ENCODE measurements at places on chromosomes 1 and 21. TPM values are rescaled to one million over a fixed set of nuclear protein-coding genes. Genes with fewer than 3 reads are reported as not detected.

PCAT6 gene
- polyA plus RNA-seq = 1.6 TPM

MNDA gene
- polyA plus RNA-seq = 3.9 TPM

NPHS2 gene
- polyA plus RNA-seq = not detected

PCSK9 gene
- 1.2 TPM for polyA plus RNA-seq

PTPN7 gene
- 6.0 TPM for polyA plus RNA-seq

CTTNBP2NL gene
- 13.4 TPM for polyA plus RNA-seq

CDCA8 gene
- 6.7 TPM for polyA plus RNA-seq

OR14C36 gene
- polyA plus RNA-seq = not detected

LCE2A gene
- polyA plus RNA-seq = not detected

FCRLA gene
- polyA plus RNA-seq = 22.0 TPM

NCDN gene
- 4.2 TPM for polyA plus RNA-seq

PLXNA2 gene
- polyA plus RNA-seq = 4.9 TPM

MX2 gene
- 2.5 TPM for polyA plus RNA-seq

PPOX gene
- 7.4 TPM for polyA plus RNA-seq

Data from sigmoid colon (tissue), 7 donors.